ENCODE measurements at places on chromosomes 6 and 20. TPM values are rescaled to one million over a fixed set of nuclear protein-coding genes. Genes with fewer than 3 reads are reported as not detected.

Gene HS3ST5
- not detected for total RNA-seq

Gene SRSF6
- 58.4 TPM for total RNA-seq

Gene ADGB
- total RNA-seq, result not detected

Gene SLC22A2
- not detected for total RNA-seq

Gene OLIG3
- total RNA-seq, result not detected

Gene ADGRF5
- not detected for total RNA-seq

Gene FGD2
- 0.07 TPM for total RNA-seq

Gene NKX2-2
- not detected for total RNA-seq

Gene ADGRF4
- 21.5 TPM for total RNA-seq

Gene CYP24A1
- 4.4 TPM for total RNA-seq

Gene ADISSP
- total RNA-seq, result 16.1 TPM

Gene HIVEP1
- 66.8 TPM for total RNA-seq

Gene HLA-DMB
- total RNA-seq, result not detected

Gene PNPLA1
- 0.36 TPM for total RNA-seq

Gene HLA-G
- total RNA-seq, result 9.9 TPM

Gene VARS1
- 61.2 TPM for total RNA-seq

Gene DZANK1
- total RNA-seq, result 1.4 TPM

Gene OTOR
- total RNA-seq, result not detected

Gene APOM
- total RNA-seq, result 0.28 TPM

Gene AVP
- total RNA-seq, result not detected

Gene ADGRF1
- 8.9 TPM for total RNA-seq

Gene PRPF6
- total RNA-seq, result 69.8 TPM

Gene C6orf15
- 0.34 TPM for total RNA-seq

Gene ENPP4
- 1.2 TPM for total RNA-seq

Gene PLN
- not detected for total RNA-seq

Gene ATP6V1G2
- 0.34 TPM for total RNA-seq

Gene TBXT
- not detected for total RNA-seq

Gene KDM1B
- 30.8 TPM for total RNA-seq

Gene HIVEP2
- total RNA-seq, result 37.2 TPM

Gene RAET1G
- 65.6 TPM for total RNA-seq

Gene RNF144B
- total RNA-seq, result 142 TPM

Gene NRSN1
- not detected for total RNA-seq

Gene OR2J3
- total RNA-seq, result not detected

Gene WFDC10B
- not detected for total RNA-seq
